ENCODE measurements at places on chromosomes 2 and 18.

DNA sequence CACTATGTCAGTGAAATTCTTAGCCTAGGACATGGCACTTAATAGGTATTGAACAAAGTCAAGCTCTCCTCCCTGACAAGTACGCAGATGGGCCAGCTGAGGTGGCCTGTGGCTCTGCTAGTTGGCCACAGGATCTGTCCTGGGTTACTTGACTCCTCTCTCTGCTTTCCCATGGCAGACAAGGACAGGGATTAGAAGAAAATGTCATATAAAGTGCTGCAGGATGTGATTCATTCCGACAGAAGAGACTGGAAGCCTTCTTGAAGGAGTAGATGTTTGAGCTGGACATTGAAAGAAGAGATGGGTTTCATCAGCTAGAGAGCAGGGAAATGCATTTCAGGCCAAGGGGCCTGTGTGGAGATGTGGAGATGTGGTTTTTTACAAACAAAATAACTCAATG is 46.7 kb downstream of the SMAD7 start:
- DNase-seq = no peak

GRCh38 chr2:174874085-174874484 is 109.8 kb upstream of the CHRNA1 start:
- no peak for DNase-seq

DNA sequence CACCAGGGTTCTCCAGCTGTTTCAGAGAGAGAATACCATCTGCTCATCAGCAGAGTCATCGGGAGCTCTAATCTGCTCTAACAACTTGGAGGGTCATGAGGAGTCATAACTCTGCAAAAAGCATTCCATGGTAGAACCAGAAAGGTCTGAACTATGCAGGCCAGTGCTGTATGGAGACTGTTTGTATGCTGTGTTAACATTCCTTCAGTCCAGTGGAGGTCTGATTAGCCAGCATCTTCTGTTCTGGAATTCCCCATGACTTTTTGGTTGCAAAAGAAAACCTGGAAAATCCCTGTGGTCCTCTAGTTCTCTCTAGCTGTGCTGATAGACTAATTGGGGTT is 9.4 kb upstream of the ITGB6 start:
- no peak for DNase-seq

- DNase-seq = no peak
These were observed 45.6 kb upstream of the TTC39C start for GRCh38 chr18:23968638-23969604.

DNA sequence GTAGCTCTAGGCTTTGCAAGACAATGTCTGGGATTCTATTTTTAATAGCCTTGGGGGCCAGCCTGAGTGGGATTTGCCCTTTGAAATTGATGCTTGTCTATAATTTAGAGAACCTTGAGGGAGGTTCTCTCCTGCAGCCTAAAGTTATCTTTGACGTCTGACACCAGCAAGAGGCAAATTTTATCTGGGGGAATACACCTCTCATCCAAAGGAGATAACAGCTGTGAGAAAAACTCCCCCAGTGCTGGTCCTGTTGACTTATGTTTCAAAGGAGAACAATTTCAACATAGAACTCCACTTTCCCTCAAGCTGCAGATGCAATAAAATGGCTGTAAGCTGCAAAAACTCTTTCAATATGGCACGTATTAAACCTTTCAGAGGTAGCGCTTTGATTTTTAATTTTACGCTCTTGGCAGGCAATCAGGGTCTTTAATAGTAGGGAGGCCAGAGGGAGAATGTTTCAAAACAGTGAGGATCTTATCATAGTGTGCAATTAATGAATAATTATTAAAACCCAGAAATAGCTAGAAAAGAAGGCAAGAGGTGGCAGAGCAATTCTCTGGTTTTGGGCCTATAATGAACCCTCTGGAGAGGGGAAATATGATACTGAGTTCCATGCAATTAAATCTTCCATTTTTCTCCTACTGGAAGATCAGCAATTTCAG is 62.4 kb downstream of the LYPD1 start:
- no peak for DNase-seq

GRCh38 chr2:19899985-19900930 is 1.5 kb downstream of the TTC32 start:
- no peak for DNase-seq

DNA sequence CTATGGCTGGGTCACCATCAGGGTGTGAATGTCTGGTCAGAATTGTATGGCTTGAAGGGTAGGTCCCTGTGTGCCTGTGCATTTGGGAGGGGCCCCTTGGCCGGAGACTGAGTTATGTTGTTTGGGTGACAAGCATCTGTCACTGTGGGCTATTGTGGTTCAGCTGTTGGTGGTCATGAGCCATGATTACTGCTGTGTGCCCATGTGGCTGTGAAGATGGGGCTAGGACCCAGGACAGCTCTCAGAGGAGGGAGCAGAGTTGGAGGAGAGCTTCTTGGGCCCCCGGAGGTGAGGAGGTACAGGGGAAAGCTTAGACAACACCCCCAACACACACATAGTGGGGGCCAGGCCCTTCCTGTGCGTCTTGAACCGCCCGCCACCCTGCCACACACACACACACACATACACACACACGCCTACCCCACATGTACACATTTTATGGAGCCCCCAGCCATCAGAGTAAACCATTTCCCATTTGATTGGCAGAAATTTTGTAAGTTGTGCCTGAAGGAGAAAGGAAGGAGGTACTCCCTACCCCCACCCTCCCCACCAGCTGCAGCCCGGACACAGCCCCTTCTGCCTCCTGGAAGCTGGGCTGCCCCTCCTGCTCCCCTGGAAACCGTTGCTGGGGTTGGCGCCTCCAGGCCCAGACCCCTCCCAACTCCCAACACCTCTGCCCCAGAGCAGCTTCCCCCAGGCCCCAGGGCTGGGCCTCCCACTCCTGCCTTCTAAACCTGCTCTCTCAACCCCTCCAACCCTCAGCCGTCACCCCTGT is 2.0 kb downstream of the GAREM2 start:
- no peak for DNase-seq

GRCh38 chr2:106127282-106127771 is 66.8 kb downstream of the UXS1 start:
- DNase-seq = no peak

GRCh38 chr18:69257861-69258458 is 142.7 kb upstream of the DOK6 start:
- DNase-seq = no peak

DNA sequence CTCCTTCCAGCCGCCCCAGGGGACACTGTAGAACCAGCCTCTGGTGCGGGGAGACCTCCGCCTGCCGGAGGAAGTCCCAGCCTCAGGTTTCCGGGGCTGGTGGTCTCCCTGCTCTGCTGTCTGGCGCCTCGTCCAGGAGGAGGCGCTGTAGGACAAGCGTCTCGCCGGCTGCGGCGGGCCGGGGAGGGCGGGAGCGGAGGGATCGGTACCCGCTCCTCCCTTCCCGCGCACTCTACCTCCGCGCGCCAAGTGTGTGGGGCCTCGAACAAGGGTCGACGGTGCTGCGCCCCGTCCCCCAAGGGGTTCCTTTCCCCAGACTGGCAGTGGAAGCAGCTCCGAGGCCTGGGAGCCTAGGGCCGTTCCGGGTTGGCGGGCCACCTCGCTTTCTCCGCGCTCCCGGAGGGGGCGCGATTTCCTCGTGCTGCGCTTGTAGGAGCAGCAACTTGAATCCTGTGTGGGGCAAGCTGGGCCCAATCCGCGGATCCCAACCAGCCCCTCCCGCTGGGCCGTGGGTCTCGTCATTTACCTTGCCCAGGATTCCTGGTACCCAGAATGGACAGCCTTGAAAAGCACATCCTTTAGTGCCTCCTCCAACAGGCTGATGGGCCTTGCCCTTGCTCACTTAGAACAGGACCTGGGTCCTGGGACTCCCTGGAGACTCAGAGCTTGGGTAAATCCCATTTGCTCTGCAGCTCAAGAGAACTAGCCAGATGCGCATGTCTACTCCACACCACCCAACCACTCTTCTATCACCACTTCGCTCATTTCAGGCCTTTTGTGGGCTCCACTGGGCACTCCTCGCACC is 10.6 kb upstream of the HOXD4 start:
- DNase-seq = no peak

GRCh38 chr2:131567891-131568290 is 40.2 kb downstream of the CCDC74A start:
- DNase-seq = no peak

DNA sequence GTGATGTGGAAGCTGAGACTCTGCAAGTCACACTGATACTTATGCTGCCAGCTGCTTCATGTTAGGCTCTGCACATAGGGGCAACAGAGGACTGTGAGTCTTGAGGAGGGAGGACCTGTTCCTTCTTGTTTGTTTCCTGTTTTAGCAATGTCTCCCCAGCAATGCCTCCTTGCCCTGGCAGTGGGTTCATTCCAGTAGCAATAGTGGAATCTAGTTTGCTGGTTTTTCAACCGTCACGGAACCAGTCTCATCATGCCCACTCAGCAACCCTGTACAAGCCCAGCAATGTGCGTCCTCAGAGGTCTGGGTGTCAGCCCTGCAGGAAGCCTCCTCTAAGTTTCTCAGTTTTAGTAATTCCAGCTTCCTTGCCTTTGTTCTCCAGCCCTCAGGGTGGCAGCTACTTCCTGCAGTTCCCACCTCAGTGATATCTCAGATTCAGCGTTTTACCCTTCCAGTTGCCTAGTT is 20.5 kb upstream of the ITGB6 start:
- no peak for DNase-seq

DNA sequence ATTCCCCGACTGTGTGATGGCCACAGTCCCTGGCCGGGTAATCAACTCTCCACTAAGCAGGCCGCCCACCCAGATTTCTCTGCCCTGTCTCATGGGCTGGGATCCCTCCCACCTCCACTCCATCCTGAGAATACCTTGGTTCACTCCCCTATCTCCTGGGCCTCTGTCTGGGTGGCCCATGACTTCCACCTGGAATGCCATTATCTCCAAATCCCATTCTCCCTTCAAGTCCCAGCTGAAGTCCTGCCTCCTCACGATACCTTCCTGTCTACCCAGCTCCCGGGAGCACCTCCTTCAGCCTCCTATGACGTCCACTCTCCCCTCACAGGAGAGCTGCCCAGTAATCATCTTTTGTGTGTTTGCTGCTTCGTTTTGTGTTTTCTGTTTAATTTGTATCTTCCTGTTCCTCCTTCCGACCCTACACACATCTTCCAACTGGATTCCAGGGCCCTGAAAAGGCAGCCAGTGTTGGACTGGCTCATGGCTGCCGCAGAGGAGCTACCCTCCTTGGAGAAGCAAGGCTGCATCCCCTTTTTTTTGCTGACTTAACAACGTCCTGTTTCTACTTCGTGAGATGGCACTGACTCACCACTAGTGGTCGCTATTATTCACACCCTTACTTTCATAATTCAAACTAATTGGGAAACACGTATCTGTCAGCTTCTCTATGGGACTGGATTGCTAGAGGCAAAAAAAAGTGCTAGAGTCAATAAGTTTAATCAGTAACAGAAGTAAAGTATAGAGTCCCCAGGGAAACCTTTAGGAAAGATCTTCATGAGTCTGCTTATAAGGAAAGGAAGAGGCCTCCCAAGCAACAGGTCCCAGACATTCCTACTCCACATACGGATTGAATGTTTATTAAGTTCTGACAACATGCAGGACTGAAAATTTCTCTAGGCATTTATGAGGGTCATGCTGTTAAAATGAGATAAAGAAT is 171.9 kb upstream of the GATA6 start:
- DNase-seq = no peak

- no peak for DNase-seq
These were observed 109.1 kb upstream of the CTDP1 start for GRCh38 chr18:79570266-79571201.

DNA sequence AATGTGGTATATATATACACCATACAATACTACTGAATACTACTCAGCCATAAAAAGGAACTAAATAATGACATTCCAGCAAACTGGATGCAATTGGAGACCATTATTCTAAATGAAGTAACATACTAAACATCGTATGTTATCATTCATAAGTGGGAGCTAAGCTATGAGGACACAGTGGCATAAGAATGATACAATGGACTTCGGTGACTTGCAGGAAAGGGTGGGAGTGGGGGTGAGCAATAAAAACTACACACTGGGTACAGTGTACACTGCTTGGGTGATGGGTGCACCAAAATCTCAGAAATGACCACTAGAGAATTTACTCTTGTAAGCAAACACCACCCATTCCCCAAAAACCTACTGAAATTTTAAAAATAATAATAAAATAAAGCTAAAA is 87.9 kb downstream of the RAB31 start:
- no peak for DNase-seq

DNA sequence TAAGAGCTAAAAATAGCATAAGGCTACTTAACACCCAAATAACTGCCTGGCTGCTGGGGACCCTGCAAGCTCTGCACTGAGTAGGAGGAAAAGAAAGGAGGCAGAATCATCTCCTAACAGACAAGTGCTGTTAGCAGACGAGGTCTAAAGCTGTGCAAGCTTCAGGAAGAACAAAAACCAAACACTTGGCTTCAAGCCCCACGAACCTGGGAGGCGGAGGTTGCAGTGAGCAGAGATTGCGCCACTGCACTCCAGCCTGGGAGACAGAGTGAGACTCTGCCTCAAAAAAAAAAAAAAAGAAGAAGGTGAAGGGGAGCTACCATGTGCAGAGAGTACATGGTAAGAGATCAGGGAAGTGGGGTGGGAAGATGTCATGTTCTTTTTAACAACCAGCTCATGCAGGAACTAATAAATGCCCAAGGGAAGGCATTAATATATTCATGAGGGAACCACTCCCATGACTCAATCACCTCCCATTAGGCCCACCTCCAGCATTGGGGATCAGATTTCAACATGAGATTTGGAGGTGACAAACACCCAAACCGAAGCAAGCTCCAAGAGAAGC is 28.8 kb upstream of the INO80C start:
- no peak for DNase-seq

GRCh38 chr18:51153659-51154371 is 43.7 kb downstream of the MEX3C start:
- DNase-seq = no peak

GRCh38 chr2:28185153-28185552 is 207.5 kb upstream of the FOSL2 start:
- no peak for DNase-seq

- DNase-seq = no peak
These were observed 54.2 kb upstream of the SEMA4C start for GRCh38 chr2:96923810-96924774.

GRCh38 chr18:58453913-58454317 is 175.0 kb downstream of the ALPK2 start:
- DNase-seq = no peak

- DNase-seq = no peak
These were observed 17.4 kb upstream of the GAL3ST2 start for GRCh38 chr2:241759067-241759807.

DNA sequence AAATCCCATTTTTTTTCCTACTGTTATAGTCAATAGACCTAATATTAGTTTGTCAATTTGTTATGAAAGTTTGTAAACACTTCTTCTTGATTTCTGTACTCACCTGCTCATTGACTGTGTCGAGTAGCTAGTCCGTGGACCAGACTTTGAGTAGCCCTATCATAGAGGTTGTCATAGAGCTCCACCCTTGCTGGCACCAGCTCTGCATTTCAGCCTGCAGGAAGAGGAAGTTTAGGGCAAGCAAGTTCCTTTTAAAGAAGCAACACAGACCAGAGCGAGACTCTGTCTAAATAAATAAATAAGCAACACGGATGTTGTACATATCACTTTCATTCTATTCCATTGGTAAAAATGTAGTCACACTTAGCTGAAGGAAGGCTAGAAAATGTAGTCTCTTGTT is 74.0 kb downstream of the MCFD2 start:
- no peak for DNase-seq
